ENCODE measurements at places on chromosomes 5 and 9. TPM values are rescaled to one million over a fixed set of nuclear protein-coding genes. Genes with fewer than 3 reads are reported as not detected.

FYB1 gene
- 14.9 TPM for total RNA-seq

LRRC70 gene
- total RNA-seq: 1.9 TPM

ROPN1L gene
- total RNA-seq: 7.5 TPM

ACOT12 gene
- 4.6 TPM for total RNA-seq

CLIC3 gene
- 24.3 TPM for total RNA-seq

GRCh38 chr5:69334793-69335268 lies 2.2 kb upstream of the CCDC125 start:
- DNase-seq: peak; percentile 75

DNA sequence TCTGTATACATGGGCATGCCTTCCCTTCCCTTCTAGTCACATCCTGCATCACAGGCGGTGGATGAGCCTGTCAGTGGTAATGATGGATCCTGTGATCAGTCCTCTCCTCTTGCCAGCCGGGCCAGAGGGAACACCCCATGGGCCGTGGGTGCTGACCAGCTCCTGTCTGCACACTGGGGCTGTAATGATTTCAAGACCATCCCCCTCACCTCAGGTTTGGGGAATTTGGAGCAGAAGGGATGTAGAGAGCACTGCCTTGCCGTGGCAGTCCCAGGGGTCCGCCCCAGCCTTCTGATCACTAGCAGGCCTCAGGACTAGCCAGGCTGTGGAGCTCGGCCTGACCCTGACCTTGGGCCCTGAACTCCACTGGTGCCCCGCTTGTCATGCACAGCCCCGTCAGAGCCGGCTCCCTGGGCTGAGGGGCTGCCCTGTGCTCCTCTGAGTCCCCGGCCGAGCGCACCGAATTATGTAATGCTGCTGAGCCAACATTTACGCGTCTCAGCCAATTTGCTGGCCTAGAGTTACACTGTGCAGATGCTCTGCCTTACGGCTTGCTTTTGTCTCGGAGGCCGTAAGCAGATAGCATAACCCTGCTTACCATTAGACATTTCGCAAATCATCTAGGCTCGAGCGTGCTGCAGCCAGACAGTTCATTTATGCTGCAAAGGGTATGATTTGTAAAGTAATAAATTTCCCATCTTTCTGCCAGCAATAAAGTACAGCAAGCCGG lies 155.3 kb downstream of the MACROH2A1 start:
- peak; percentile 98 for DNase-seq

GRCh38 chr9:84277646-84278045 lies 62.9 kb downstream of the SLC28A3 start:
- no peak for DNase-seq

- peak; percentile 48 for DNase-seq
Observed at GRCh38 chr5:139561655-139562451, 714 bp downstream of the UBE2D2 start.

DNA sequence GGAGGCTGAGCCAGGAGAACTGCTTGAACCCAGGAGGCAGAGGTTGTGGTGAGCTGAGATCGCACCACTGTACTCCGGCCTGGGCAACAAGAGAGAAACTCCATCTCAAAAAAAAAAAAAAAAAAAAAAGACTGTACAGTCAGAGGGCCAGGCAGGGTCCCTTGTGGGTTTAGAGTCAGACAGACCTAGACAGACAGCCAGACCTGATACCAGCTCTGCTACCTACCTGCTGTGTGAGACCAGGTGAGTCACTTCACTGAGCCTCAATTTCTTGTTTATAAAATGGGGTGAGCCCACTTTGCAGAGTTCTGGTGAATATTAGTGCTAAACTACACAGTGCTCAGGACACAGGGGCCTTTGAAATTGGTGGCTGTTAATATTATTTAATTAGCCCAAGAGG lies 19.7 kb downstream of the TRIM14 start:
- no peak for DNase-seq

GRCh38 chr5:77606279-77606678 lies 32.2 kb downstream of the OTP start:
- DNase-seq: no peak

DNA sequence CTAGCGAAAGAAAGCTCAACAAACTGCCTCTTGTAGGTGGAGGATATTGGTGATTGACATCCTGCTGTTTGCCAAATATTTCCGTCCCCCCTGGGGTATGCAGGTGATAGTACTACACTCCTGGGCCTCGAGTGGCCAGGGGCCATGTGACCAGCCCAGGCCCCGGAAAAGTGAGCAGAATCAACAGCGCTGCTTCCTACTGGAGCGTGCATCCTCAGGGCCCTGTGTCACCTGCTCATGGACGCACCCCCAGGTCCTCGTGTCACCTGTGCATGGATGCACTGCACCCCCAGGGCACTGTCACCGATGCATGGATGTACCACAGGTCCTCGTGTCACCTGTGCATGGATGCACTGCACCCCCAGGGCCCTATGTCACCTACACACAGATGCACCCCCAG lies 43.8 kb downstream of the ADAMTS16 start:
- no peak for DNase-seq

GRCh38 chr5:10503321-10503720 lies 60.5 kb upstream of the ANKRD33B start:
- DNase-seq: no peak

DNA sequence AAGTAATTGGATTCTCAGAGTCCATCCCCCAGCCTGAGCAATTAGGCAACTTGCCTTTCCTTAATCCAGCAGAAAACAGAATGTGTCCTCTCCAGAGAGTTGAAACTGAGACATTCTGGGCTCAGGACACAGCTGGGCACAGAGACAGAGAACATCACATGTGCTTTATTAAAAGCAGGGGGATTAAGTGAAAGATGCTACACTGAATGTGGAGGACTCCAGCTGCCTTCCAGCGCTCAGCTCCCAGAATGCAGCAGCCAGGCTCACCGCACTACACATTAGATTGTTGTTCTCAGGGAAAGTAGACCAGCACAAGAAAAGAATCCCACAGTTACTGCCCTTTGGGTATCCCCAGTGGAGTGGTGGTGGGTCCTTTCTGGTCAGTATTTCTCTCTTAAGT lies 141.6 kb upstream of the IL12B start:
- DNase-seq: peak; percentile 34

DNA sequence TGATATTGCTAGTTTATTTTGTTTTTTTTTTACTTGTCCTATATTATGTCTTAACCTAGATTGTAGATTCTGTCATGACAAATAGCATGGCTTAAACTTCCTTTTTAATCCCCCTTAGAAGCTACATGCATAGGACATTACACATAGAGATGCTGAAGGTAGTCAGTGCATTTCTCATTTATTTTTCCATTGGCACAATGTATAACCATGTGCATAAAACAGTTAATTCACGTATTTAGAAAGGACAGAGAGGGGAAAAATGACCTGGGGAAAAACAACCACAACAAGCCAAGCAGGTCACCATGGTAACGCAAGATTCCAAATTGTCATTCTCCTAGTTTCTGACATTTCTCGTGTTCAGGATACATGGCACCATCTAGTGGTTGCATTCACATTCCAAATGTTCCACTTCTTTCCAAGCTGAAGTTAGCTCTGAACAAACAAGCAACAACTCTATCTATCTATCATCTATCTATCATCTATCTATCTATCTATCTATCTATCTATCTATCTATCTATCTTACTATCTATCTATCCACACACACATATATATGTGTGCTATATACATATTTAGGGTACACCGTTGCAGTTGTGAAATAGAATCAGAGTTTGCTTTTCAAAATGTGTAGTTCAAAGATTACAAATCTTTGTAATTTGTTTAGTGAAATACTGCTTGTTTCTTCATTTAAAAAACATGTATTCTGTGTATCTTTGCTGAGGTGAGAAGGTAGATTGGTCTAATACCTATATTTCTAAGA lies 487.2 kb upstream of the ST8SIA4 start:
- DNase-seq: peak; percentile 51
